ENCODE measurements at places on chromosomes 3 and 15.

GRCh38 chr3:102593812-102594602 lies 159.2 kb downstream of the ZPLD1 start:
- no peak for DNase-seq

- no peak for DNase-seq
Observed at GRCh38 chr3:165192610-165193192, 3.5 kb downstream of the SLITRK3 start.

GRCh38 chr15:98794211-98794610 lies 145.9 kb downstream of the IGF1R start:
- DNase-seq, result no peak

DNA sequence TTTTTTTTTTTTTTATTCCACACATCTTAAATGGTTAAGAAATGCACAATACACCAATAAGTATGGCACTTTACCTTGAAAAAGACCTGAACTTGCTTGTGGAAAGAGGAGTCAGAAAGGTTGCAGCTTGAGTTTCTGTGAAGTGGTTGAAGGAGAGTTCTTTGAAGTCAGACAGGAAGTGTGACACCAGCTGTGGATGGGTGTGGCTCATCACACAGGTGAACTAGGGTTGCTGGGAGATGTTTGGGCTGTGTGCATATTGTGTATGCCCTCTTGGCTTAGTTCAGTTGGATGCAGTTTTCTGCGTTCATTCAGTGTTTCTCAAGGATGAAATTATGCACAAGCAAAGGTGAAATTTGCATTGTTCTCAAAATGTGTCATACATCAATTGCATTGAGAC lies 6.3 kb downstream of the AEN start:
- no peak for DNase-seq

- DNase-seq, result no peak
Observed at GRCh38 chr3:149384911-149385321, 7.5 kb upstream of the TM4SF1 start.

DNA sequence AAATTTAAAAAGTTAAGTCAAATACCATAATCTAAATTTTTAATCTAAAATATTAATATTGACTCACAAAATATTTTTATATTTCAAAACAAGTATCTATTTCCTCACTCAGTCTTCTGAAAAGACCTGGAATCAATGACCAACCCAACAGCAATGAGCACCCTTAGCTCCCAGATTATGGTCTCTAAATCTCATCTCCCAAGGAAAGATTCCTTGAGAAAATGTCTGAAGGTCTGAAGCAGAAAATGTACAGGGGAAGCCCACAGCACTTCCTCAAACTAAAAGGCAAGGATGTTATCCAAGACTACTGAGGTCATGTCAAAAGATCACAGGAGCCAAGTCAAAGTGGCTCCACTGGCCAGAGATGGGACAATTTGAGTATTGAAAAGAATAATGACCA lies 51.0 kb upstream of the SLCO2A1 start:
- no peak for DNase-seq

- DNase-seq, result no peak
Observed at GRCh38 chr3:127427156-127427555, 139.3 kb upstream of the PRR20G start.

GRCh38 chr15:78204351-78205309 lies 29.7 kb downstream of the ACSBG1 start:
- peak; percentile 1 for DNase-seq

DNA sequence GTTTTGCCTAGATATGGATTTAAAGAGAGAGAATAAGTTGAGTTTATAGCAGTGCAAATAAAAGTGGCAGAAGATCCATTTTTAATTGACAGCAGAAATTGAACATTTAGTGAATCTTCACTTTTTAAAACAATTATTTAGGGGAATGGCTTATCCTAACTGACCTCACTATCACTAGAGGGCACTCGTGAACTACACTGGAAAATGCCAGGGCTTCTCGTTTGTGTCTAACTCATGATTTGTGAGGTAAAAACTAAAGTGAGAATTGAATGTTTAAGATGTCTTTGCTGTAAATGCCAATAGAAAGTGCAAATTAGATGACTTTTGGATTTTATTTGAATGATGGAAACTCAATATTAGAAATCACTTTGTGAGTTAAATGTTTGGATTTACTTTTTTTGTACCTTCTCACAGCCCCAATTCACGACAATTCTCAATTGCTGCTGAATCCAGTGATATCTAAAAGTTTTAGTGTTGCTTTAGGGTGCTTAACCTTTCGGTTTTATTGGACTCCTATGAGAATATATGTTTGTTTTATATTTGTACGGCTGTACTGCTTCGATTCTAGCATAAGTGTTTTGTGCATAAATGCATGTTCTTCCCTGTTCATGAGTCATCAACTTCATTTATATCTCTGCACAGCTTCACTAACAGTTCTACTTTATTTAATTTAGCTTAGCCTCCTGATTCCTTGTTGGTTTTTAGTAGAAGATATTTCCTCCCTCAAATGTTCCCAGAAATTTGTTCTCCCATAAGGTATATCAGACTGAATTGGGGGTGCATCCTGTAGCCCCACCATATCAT lies 462.1 kb downstream of the MFSD1 start:
- no peak for DNase-seq

DNA sequence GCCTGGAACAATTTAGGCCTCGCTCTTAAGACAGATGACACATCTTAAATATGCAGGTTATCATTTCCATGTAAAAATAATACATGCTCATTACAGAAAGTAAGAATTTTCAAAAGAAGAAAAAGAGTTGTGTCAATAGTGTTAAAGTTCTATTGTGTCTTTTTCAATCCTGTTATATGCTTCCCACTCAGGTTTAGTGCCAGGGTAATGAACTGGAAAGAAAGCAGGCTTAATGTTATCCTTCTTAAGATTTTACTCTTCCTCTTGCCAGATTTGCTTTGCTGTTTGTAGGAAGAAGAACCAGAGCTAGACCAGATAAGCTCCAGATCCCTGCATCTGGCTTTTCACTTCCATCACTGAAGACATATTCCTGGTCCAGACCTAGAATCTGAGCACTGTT lies 128.6 kb downstream of the TPRG1 start:
- DNase-seq, result no peak

DNA sequence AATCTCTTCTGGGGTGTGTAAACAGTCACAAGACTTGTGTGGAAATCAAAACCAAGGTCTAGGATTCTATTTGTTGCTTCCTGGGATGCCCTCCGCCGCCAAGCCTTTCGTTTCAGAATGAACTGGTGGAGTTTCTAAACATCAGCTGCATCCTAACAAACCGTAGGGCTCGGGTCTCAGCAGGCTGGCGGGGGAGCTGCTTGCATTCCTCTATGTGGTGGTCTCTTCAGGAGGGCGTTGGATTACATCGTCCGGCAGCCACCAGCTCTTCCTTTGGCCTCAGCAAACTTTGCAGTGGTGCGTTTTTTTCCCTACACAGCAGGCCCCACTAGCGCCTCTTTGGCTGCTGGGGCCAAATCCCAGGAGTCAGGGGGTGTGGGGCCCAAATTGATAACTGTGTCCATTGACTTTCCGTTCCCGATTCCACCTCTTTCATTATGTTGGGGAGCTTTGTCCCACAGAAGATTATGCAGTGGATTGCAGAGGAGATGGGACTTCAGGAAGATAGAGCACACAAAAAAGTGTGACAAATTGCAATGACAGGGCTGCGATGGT lies 390.0 kb upstream of the NR2F2 start:
- DNase-seq, result no peak

DNA sequence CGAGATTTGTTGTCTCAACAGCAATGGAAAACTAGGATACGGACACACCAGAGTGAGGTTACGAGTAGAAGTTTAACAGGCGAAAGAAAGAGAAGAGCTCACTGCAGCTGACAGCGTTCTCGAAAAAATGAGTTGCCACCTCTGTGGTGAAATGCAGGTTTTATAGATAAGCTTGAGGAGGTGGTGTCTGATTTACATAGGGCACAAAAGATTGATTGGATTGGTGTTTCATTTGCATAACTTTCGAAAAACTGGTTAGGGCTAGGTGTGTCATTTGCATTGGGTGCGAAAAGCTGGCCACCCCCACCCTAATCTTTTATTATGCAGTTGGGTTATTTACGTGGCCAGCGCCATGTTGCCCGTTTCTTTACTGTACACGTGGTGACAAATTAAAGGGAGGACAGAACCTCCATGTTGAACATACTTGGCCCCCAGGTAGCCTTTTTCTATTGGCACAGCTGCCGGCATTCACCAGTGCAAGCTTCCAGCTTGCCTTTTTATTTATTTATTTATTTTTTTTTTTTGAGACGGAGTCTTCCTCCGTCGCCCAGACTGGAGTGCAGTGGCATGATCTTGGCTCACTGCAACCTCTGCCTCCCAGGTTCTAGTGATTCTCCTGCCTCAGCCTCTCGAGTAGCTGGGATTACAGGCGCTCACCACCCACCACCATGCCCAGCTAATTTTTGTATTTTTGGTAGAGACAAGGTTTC lies 8.3 kb downstream of the IFT122 start:
- DNase-seq, result no peak

GRCh38 chr15:64355944-64356709 lies at the start of gene CSNK1G1:
TSS of gene CSNK1G1 (minus strand) at chr15:64356173. CDS start at chr15:64300499, 55,674 bp downstream.
- peak; percentile 94 for DNase-seq

DNA sequence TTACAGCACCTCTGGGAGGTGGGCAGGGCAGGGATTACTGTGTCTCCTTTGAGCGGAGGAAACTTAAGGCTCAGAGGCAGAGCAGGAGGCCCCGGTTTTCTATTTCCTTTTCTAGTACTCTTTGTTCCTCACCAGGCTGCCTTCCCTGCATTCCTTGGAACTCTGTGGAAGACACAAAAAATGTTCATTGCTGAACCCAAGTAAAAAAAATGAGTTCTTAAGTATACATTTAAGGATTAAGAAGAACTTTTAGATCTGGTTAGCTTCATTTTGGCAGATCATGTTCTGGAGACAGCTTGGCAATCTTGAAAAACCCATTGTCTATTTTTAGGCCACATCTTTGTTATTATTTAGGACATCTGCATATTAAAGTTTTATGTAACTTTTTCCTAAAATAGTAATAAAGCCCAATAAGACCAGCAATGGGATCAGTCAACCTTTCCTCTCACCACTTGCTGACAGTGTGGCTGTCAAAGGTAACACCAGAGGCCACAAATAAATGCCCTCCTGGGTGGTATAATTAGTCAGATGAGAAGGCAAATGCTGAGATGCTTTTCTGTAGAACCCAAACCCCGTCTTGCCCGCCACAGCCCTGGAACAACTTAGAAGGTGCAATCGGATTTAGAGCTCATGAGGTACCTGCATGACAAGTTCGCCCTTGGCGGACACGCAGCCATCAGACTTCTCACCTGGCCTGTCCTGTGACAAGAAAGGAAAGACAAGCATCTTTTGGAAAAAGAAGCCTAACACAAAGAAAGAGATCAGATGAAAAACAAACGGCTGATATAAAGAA lies 97.2 kb downstream of the DGKG start:
- no peak for DNase-seq

- peak; percentile 10 for DNase-seq
Observed at GRCh38 chr15:64858021-64858575, 16.4 kb downstream of the PLEKHO2 start.

DNA sequence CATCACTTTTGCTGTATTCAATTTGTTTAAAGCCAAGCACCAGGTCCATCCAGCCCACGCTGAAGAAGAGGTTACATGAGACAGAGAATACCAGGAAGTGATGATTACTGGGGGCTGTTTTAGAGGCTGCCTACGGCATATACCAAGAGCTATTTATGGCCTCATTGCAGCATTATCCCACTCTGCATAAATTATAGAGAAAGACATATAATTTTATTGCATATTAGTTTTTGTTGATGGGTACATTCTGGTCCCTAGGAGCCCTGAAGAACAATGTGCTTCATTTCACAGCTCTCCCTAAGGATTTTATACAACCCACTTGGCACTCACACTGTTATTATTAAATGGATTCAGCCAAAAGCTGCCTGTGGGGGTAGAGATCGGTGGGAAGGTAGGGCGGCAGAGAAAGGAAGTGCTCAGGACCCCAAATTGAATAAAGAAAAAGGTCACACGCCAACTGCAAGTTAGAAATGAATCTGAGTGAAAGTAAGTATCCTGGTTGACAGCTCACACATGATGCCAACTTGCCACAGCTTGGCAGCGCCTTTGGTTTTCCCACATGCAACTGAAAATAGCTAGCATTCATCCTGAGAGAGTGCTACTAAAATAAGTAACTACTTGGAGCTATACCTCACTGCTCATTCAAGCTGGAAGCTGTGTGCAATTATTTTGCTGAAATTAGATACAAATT lies 73.7 kb downstream of the CCNL1 start:
- no peak for DNase-seq

- DNase-seq, result no peak
Observed at GRCh38 chr15:79065706-79066376, 24.7 kb downstream of the RASGRF1 start.

- DNase-seq, result no peak
Observed at GRCh38 chr3:149145356-149145755, 15.9 kb downstream of the HPS3 start.

DNA sequence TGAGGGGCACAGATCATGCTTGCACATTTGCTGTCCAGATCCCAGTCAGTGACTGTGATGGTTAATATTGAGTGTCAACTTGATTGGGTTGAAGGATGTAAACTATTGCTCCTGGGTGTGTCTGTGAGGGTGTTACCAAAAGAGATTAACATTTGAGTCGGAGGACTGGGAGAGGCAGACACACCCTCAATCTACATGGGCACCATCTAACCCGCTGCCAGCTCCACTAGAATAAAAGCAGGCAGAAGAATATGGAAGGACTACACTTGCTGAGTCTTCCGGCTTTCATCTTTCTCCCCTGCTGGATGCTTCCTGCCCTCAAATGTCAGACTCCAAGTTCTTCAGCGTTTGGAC lies 5.1 kb downstream of the GP9 start:
- no peak for DNase-seq

DNA sequence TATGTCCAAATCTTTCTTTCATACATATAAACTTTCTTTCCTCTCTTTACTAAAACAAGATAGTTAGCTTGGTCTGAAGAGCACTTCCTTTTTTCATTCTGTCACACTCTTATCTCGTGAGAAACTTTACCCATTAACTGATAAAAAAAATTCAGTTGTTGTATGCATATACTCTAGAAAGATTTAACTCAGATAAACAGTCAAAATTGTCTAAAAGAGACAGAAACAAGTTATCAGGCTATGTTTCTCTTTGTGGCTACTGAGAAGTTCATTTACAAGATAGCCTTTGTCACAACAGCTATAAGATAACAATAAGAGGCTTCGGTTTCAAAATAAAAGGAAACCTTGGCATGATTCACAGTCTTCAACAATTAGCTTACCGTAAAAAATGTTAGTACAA lies 235.7 kb upstream of the ATP10A start:
- no peak for DNase-seq

DNA sequence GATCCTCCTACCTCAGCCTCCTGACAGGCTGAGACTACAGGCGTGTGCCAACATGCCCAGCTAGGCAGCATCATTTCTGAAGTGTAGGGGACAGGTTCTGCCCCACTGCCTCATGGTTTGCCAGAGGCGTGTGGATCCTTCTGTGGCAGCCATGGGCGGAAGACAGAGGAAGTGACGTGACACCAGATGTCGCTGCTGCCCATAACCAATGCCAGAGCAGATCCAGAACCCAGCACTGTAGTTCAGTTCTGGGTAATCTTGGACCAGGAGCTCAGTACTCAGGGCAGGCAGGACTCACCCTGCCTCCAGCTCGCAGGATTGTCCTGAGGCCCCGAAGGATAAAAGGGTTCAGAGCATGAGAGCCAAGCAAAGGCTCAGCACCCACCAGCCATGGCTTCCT lies 8.2 kb downstream of the RBPMS2 start:
- DNase-seq, result no peak

- DNase-seq, result no peak
Observed at GRCh38 chr3:17749281-17749680, 6.8 kb upstream of the TBC1D5 start.
